ENCODE measurements at places on chromosomes 3 and 15.

DNA sequence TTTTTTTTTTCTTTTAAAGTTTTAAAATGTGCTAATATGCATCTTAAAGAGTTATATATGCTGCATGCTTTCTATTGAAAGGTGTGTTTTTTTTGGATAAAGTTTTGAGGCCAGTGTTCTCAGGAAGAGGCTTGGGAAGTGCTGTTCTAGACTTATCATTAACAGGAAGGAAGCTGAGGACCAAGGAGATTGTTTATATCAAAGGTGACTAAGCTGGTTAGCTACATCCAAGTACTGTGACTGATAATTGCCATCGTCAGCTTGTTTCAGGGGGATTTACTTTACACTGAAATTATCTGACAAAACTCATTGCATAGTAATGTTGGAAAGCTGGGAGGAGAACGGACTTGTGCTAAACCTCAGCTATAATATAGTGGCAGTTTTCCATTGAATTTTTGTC lies 36.3 kb upstream of the UTS2B start:
- DNase-seq, result no peak

GRCh38 chr3:72973031-72973723 lies 23.4 kb upstream of the PPP4R2 start:
- no peak for DNase-seq

DNA sequence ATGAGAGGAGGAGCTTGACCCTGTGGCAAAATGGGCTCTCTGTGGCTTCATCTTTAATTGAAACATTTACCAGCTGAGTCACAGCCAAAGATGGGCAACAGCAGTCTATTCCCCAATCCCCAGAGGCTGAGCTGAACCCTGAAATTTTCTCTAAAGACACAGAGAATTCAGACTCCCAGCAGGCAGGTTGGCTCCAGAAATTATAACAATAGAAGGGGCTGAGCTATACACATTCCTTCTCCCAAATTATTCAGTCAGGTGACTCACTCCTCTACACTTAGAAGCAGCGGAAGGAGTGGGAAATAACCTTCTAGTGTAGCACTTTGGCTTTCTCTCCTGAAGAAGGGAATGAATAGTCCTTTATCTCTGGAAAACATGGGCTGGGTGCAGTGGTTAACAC lies 264.3 kb upstream of the ARHGEF26 start:
- no peak for DNase-seq

DNA sequence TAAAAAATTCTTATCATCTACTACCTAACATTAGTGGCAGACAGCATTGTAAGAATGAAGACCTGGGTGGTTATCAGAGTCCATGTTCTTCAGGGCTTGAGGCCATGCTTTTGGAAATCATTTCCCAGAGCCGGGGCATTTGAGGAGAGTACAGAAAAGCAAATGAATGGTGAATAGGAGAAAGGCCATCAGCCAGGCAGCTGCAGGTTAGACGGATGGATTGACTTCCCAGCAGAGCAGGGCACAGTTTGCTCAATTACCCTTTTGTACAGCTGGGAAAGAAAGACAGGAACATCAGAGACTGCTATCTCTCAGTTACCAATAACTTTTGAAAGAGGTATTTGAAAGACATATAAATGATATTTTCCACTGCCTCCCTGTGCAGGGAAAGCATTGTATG lies 135.6 kb downstream of the ALCAM start:
- DNase-seq, result peak; percentile 41

GRCh38 chr3:181851063-181851462 lies 139.3 kb downstream of the SOX2 start:
- no peak for DNase-seq

DNA sequence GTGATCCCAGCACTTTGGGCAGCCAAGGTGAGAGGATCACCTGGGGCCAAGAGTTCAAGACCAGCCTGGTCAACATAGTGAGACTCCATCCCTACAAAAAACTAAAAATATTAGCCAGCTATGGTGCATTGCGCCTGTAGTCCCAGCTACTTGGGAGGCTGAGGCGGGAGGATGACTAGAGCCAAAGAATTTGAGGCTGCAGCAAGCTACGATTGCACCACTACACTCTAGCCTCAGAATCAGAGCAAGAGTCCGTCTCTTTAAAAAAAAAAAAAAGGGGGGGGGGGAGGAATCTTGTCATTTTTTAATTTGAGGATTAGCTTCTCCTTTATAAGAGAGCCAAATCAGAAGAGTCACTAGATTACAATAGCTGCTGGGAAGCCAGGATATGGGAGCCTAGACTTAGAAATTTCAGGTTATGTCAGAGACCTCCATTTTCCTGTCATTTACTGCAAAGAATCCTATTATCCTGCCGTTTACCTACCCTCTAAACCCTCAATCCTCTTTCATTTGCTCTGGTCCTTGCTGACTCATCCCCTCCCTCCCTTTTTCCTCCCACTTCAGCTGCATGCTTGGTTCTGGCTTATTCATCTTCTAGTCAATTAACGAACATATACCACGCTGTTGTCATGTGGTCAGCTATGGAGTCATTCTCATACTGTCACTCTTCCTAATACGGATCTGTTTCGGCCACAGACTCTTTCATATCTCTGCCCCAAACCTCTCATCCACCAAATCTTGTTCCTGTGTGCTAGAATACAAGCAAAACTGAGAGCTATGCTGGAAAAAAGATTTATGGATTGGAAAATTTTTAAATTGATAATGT lies 83.8 kb upstream of the PPIB start:
- peak; percentile 25 for DNase-seq

GRCh38 chr3:167151636-167152035 lies 228.5 kb downstream of the ZBBX start:
- peak; percentile 50 for DNase-seq

DNA sequence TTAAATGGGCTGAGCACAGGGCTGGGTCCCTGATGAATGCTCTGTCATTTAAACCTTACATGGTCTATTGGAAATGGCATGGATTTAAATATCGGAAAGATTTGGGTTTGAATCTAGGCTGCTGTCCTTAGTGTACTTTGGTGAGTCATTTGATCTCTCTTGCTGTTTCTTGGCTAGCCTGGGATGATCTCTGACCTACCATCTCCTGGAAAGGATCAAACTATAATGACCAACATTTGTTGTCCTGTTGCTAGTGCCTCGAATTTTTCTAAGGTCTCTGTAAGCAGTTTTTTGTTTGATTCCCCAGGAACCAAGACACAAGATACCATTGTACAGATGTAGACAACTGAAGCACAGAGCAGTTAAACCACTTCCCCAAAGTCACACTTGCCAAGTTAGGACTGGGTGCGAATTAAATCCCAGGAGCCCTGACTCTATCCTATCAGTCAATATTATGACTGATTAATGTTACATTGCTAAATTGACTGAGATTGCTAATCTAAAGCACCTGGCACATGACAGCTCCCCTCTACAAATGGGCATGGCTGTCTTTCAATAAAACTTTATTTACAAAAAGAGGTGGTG lies 244.9 kb upstream of the MCTP2 start:
- DNase-seq, result no peak

GRCh38 chr3:124019291-124019690 lies 27.4 kb upstream of the ROPN1 start:
- DNase-seq, result no peak

GRCh38 chr3:101992863-101993262 lies 143.5 kb downstream of the NFKBIZ start:
- DNase-seq, result no peak

- no peak for DNase-seq
Measured at GRCh38 chr3:179512378-179512777, 50.3 kb upstream of the ACTL6A start.

- no peak for DNase-seq
Measured at GRCh38 chr3:43239755-43240154, 46.6 kb upstream of the SNRK start.

- DNase-seq, result no peak
Measured at GRCh38 chr15:51053571-51053970, 41.1 kb downstream of the TNFAIP8L3 start.

DNA sequence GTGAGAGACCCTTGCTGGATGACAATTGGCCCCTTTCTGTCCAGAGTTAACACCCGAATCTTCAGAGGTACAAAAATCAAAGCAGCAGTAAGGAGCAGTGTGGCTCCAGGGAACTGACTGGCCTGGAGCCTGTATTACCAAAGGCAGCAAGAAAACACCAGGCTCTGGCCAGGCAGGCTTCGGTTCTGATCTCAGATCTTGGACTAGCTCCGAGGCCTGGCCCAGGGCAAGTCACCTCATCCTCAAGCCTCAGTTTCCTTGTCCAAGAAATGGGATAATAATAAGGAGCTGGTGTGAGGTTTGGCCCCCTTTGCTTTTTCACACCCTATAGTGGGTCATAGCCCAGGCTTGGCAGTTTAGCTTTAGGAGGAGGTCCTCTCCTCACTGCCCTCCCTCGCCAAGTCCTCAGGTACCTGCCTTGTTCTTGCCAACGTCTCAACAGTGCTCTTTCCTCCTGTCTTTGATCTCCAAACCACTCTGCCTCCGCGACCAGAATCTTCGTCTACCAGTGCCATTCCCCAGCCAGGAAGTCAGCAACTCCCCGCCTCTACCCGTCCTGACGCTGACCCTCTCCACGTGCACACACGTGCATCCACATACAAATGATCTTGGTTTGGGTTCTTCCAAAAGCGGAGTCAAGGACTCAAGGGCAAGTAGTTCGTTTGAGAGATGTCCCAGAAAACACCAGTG lies 82.6 kb upstream of the TLE3 start:
- DNase-seq, result no peak

GRCh38 chr3:141845407-141846049 lies 30.9 kb upstream of the ATP1B3 start:
- DNase-seq, result no peak

DNA sequence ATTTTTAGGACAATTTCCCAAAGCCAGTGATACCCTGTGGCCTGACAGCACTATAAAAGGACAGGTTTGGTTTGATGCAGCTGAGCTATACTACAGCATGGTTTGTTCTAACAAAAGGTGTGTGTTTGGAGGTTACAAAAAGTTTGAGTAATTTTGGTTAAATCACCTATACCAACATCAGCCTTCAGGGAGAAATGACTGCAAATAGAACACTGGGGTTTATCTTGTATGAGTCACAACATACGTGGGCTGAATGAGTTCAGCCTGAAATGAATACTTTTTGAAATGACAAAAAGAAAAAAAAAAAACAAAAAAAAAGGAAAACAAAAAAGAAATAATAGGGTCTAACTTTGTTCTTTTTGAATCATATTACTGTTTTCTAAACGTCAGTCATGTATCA lies 345.7 kb downstream of the CNTN3 start:
- DNase-seq, result no peak

DNA sequence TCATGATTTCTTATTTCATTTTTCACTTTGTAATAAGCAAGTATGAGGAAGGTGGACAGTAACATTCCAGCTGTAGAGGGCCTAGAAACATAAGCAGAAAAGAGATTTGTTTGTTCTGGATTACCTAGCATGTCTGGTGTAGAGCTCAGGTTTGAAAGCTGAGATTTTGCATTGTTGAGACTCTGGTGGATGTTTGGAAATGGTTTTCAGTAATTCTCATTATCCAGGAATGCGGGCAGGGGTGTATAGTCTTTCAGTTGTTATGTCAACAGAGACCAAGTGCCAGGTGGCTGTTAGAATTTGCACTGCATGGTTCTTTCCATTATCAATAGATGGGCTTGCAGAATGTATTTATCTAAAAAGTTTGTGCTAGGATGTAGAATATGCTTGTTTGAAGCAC lies 10.9 kb downstream of the GPD1L start:
- no peak for DNase-seq

DNA sequence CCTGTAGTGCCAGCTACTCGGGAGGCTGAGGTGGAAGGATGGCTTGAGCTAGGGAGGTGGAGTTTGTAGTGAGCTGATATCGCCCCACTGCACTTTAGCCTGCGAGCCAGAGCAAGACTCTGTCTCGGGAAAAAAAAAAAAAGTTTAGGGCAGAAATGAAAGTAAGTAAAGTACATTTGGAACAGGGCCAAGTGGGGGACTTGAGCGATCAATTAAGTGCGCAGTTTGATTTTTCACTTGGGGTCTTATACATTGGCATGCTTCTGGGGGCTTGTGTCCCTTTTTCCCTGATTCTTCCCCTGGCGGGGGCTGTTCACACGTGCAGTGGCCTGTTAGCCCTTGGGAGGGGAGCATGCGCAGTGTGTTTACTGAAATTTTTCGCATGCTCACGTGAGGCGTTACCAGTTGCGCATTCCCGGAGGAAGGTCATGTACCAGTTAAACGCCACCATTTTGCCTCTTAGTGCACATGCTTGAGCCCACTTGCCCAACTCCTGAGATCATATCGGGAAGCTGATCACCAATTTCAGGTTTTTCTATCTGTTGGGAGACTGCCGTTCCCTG lies 42.0 kb downstream of the GALNT15 start:
- no peak for DNase-seq

DNA sequence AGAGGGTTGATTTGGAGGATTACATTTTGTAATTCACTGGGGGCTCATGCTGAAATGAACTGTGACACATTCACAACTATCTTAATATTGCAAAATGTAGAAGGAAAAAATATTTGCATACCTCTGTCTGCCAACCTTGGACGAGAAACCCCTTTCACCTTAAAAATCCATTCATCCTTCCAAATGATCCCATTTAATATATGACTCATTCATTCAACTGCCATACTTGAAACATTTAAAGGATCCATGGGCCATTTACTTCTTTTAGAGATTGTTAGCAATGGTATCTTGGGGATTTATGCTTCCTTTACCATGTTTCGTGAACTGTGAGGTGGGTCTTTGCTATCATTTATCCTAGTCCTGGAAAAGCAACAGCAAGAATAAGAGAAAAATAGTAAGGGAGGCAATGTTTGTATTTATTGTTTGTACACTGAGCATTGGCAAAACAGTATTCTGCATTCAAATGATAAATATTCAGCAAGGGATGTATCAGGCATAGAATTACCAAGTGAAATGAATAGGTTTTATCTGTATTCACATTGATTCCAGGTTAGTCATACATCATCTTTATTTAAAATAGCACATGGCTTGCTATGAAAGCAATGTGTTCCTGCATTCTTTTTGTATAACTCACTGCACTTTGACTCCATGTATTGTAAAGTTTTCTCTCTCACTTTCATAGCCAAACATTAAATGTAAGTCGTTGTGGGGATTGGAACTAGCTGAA lies 378.1 kb downstream of the NSUN3 start:
- no peak for DNase-seq

DNA sequence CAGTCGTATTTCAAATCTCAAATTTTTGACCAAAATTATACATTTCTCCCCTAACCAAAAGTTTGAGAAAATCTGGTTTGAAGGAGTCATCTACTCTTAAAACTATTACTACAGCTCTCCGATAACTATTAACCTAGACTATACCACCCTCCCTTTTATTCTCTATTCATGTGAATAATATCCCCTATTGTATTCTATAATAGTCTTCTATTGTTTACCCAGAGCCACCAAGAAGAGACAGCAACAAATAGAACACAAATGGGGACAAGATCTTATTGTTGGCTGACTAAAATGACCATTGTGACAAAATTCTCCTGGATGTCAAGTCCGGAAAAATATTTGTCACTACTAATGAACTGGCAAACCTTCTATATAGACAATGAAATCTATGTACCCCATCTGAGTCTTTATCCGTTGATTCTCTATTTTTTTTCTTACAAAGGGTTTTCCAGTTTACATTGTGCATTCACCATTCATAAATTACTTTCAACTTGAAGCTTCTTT lies 618.0 kb downstream of the CADM2 start:
- no peak for DNase-seq

GRCh38 chr3:98655666-98656065 lies 62.3 kb upstream of the CPOX start:
- DNase-seq, result no peak

GRCh38 chr3:63961891-63962290 lies 49.7 kb upstream of the SCAANT1 start:
- DNase-seq, result no peak

- no peak for DNase-seq
Measured at GRCh38 chr3:107704477-107704876, 181.7 kb downstream of the BBX start.

All from NCI-H2081 treated with DMSO at 0.1 percent for 48 hours (cell line).